Fibroblast of skin of right biceps (primary cell): ENCODE measurements at places on chromosomes 3 and 15.

DNA sequence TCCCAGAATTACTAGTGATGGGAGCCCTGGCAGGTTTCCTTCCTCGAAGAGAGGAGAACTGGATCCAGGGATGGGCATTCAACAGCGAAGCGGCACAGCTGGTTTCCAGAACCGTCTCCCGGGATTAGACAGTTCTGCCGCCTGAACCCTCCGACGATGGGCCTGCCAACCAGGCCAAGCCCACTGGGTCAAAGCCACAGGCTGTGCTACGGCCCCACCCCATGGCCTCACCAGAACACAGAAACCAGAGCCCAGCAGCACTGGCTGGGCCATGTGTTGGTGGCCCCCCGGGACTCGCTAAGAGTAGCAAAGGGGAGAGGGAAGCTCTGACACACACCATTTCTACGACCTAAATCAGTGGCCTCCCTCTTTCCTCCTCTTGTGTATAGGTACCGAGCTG lies 2.2 kb downstream of the C15orf62 start:
- no peak for DNase-seq

DNA sequence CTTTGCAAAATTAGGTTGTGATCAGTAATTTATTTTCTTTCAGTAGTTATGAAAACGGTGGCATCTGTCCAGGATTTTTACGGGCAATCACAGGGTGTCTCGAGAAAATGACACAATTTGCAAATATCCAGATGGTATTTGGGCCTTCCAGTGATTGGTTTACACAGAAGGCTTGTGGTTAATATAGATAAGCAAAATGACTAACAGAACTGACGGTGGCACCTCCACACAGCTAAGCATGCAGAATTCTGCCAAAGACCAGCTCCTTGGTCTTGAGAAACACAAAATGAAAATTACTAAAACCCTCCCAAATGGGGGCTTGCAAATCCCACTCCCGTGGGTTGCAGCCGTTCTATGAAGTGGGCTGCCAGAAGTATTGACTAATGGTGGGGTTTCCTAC lies 5.5 kb downstream of the ARHGEF3 start:
- DNase-seq, result peak; percentile 42

DNA sequence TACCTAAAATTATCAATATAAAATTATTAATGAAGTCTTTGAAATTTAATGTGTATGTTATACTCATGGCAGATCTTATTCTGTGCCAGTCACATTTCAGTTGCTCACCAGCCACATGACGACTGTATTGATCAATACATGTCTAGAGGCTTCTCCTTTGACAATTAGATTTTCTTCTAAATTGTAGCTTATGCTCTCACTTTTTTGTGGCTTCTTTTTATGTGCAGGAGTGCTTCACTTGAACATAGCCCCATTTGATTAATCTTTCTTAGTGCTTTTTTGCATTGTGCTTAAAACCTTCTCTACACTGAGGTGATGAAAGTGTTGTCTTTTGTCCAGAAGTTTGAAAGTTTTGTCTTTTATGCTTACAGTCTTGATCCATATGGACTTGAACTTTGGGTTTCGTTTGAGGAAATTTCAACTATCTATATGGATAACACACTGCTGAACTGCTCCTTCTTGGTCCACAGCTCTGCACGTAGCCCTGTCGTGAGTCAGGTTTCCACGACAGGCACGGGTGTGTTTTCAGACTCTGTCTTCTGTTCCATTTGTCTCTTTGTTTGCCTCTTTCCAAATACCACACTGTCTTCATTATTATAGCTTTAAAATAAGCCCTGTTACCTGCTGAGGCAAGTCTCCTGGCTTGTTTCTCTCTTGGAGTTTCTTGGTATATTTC lies 393.9 kb upstream of the CFAP20DC start:
- DNase-seq, result no peak

- DNase-seq, result no peak
Observed at GRCh38 chr3:27840807-27841594, 118.9 kb upstream of the EOMES start.

DNA sequence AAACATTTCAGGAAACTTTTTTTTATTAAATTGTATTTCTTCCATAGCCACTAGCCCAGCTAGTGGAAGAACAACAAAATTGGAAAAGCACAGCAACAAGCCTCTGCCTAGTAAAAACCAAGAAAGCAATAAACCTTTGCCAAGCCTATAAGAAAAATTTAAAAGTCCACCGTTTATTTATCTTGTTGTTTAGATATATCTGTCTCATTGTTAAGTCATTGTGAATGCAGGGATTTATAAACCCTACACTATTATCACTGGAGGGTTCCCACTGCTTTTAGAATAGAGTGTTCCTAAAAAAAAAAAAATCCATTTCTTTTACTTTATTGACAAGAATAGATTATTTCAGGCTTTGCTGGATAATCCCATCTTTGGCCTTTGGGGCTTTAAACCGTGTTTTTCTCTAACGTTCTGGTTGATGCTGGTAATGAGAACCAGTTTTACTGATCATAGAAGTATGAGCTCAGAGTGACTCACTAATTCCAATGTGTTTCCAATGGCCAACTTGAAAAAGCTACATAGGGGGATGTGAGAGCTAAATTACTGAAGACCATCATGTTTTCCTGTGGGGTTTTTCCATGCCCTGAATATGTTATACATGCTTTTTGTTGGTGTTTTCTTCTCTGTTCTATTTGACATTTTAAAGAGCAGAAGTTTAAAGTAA lies 634.1 kb downstream of the RBMS3 start:
- DNase-seq, result peak; percentile 84

DNA sequence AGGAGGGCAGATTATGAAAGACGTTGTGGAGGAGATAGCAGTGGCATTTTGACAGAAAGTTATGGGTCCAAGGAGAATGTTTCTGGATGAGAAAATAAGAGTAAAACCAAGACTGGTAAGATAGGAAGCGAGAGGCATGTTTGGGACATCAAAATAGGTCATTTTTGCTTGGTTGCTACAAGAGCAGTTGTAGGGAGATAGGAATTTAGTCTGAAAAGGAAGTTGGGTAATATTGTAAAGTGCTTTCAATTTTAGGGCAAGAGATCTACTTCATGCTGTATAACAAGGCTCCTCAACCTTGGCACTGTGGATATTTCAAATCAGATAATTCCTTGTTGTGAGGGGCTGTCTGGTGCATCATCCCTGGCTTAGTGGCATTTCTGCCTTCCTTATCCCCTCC lies 118.0 kb upstream of the DPH6 start:
- no peak for DNase-seq

DNA sequence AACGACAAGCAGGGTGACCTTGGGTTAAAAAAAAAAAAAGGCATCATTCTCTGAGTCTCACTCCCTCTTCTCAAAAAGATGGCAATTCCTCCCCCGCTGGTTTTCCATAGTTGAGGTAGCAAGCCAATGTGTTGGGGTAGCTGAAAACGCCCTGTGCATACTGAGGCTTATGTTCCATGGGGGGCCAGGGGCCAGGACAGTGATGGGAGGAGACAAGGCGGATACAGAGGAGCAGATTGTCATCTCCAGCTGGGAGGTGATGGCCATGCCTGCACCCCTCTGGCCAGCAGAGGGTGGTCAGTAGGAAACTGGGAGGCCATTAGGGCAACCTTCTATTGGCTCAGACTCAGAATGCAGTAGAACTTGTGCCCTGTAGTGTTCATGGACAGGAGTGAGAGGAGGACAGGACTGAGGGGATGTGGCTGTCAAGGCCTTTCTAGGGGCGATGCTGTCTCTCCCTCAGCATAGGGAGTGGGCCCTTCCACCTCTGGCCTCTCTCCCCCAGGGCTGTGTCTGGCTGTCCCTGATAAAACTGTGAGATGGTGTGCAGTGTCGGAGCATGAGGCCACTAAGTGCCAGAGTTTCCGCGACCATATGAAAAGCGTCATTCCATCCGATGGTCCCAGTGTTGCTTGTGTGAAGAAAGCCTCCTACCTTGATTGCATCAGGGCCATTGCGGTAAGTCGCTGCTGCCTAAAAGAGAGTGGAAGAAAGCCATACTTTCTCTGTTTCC lies 1.9 kb downstream of the TF start:
- no peak for DNase-seq

DNA sequence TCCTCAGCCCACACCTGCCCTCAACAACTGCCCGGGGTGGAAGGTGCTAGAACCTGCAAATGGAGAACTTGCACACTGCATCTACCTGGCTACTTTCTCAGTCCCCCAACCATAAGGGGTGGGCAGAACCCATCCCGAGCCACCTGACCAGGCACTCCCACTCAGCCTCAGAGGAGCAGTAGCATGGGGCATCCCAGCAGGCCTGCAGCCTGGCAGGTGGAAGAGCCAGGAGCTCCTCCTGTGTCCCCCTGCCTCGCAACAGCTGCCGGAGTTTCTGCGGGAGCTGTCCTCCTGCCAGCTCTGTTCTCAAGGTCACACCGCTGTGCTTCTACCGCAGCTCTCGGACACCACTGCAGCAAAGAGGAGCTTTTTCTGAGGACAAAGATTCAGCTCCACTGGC lies 27.5 kb downstream of the RAB6B start:
- DNase-seq, result no peak

GRCh38 chr3:30198162-30198561 lies 408.2 kb upstream of the TGFBR2 start:
- no peak for DNase-seq

DNA sequence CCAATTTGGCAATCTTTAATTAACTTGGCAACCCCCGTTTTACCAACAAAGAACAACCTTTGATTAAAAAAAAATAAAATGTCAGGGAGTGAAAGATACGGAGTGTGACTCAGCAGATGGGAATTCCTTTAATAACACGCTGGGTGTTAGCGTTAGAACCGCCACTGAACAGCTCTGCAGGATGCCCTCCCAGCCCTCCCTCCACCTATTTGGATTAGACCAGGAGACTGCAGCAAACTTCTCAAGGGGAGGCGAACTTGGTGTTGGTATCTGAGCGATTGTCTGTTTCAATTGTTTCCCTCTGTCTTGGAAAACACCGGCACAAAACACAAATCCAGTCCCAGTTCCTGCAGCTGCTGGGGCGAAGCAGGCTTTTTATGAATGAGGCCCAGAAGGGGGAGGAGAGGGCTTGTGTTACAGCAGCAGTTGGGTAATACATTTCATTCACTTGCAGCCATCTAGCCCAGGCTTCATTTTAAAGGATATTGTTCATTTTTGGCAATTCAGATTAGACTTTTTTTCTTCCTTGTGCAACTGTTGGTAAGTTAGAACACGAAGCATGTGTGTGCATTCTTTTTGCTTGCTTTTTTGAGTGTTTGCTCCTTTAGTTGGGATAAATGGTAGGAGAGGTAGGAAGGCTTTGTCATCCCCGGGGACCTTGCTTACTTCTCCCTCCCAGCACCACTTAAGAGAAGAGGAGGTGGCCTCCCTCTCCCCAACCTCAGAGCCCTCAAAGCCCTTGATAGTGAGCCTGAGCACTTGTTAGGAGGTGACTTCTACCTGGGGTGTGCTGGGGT lies 152.3 kb downstream of the IGF1R start:
- peak; percentile 81 for DNase-seq

DNA sequence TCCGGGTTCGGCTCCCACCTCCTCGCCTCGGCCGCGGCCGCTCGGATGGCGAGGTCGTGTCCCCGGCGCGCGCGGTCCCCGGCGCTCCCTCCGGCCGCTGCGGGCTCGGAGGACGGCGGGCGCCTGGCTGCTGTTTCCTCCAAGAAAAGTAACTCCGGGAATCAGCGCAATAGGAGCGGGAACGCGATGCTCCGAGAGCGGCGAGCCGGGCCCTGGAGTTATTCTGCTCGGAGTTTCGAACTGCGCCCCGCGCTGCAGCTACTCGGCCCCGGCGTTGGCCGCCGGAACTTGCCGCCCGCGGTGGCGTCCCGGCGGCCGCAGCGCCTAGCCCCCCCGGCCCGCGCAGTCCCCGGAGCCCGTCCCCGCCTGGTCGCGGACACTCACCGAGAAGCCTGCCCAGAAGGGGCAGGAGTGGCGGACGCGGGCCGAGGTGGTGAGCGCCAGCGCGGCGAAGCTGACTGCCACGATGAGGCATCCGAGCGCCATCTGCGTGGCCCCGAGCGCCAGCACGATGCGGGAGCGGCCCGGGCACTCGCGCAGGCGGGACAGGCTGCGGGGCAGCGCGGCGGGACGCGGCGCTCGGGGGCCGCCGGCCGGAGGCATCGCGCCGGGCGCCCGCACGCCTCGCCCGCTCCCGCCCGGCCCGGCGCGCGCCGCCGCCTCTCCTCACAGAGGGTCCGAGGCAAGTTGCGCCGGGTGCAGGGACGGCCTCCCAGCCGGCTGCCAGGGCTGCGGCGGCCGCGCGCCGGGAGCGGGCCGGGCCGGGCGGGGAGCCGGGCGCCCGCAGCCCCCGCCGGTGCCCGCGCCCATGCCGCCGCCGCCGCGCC lies 251.9 kb downstream of the TJP1 start:
- peak; percentile 21 for DNase-seq

GRCh38 chr3:110126065-110126464 lies 788.7 kb upstream of the DPPA4 start:
- peak; percentile 1 for DNase-seq

GRCh38 chr15:64070965-64071851 lies 22.4 kb downstream of the CIAO2A start:
- DNase-seq, result peak; percentile 67

DNA sequence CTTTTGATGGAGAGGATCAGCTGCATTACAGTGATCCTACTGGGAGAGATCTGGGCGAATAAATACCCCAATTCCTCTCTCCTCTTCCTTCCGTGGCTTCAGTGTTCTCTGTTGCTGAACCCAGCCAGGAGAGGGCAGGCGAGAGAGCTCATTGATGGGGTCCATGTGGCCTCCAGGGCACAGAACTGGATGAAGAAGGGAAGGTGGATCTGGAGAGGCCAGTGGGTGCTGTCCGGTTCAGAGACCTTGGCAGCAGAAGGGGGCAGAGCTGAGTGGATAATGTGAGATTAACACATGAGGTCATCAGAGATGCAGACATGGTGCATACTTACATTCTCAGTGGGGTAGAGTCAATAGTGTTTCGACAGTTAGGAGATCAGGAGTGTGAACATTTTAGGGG lies 193.6 kb downstream of the CLSTN2 start:
- DNase-seq, result peak; percentile 30

GRCh38 chr3:30048431-30048830 lies 558.0 kb upstream of the TGFBR2 start:
- DNase-seq, result no peak

DNA sequence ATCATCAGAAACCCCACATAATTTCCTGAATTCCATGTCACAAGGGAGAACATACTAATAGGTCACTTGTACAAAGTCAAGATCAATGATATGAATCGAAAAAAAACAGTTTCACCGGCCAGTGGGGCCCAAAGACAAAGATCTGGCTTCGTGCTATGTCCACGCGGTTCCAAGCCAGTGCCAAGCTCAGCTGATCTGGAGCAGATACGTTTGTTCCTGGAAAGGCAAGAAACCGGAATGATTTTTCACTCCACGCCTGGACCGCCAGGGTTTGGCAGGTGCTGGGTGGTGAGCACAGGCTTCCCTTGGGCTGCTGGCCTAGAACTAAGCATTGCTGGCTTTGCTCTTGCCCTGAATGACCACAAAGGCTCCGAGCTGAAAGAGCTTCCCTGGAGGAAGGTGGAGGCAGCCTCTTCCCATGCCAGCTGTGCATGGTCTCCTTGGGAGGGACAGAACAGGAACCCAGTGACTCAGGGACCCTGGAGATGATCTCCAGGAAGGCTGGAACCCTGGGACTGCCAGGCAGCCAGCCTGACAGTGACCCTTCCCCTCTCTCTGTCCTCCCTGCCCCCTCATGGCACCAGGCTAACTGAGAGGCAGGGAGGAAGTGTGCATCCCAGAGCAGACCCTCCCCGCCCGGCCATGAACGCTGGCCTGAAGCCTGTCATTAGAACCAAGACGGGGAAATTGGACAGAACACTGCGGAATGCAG lies 40.9 kb downstream of the TRPM1 start:
- no peak for DNase-seq
